NCI-H1694 (cell line): ENCODE measurements at places on chromosomes 6 and 20.

- no peak for DNase-seq
Measured at GRCh38 chr20:24955045-24955444, 6.0 kb downstream of the CST7 start.

GRCh38 chr6:90444160-90444714 lies 142.6 kb downstream of the MAP3K7 start:
- no peak for DNase-seq

- no peak for DNase-seq
Measured at GRCh38 chr6:120363429-120363828, 970.9 kb downstream of the TBC1D32 start.

DNA sequence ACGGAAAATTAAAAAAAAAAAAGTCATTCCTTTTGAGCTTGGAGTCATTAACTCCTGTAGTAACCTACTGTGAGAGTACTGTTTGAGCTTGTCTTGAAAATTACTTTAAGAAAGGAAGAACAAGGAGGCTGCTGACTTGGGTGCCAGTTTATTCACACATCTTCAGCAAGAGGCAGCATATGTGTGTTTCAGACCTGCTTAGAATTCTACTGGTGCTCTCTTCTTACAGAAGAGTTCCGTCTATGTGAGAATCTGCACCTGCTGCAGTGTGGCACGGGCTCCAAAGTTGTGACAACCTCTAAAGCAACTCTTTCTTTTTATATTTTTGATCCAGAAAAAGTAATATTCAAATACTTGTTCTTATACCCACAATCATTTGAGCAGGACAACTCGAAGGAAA lies 117.4 kb upstream of the SOX4 start:
- no peak for DNase-seq

DNA sequence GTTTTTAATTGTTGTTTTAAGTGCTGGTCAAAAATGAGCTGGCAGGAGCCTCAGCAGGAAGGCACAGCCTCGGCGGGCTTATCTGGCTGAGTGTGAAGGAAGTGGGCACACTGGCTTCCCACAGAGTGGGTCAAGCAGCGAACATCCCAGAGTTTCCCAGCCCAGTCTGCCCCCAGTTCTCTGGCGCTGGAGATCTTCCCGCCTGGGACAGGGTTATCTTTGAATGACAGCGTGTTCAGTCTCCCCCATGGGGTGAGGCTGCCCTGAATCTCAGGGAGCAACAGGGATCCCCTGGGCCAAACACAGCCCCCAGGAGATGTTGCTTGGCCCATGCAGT lies 122.2 kb upstream of the PTPN1 start:
- DNase-seq: no peak

DNA sequence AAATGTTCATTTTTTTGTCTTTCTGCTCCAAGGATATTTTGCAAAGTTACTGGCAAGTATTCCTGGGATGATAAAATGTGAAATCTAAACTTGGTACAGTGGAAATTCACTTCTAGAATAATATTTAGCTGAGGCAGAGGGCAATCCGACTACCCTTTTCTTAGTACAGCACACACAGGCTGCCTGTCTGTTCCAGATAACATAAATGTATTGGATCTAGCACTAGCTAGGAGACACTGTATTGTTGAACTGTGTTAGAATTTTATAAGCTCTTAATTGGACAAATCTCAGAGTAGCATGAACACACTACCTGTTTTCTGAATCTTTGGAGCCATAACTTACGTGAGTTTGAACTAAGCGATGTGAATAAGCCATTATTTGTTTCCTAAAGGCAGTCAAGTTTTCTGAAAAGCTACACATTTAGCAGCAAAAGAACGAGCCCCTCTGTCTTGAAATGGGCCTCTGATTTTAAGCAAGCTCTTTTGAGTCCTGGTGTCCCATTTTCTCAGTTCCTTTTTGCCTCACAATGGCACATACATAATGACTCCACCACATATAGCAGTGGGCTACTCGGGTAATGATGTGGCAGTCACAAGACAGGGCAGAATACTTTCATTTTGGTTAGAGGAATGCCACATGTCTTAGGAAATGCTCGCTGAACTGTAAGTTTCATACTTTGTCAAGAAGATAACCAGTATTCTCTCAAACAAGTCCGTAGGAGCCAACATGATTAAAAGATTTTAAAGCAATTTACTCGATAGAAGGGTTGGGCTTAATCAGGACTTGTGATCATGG lies 116.5 kb upstream of the ESR1 start:
- no peak for DNase-seq

GRCh38 chr6:45728674-45729073 lies 287.0 kb downstream of the CLIC5 start:
- DNase-seq: no peak
